ENCODE measurements at places on chromosomes 5 and 9.

- no peak for DNase-seq
These were observed 53.9 kb upstream of the ZNF354A start for GRCh38 chr5:178784391-178784790.

- DNase-seq: no peak
These were observed 524 bp downstream of the CYFIP2 start for GRCh38 chr5:157266286-157267007.

GRCh38 chr5:155943516-155944407 is 383.2 kb upstream of the SGCD start:
- no peak for DNase-seq

- DNase-seq: no peak
These were observed 384.5 kb upstream of the CDH6 start for GRCh38 chr5:30808996-30809395.

DNA sequence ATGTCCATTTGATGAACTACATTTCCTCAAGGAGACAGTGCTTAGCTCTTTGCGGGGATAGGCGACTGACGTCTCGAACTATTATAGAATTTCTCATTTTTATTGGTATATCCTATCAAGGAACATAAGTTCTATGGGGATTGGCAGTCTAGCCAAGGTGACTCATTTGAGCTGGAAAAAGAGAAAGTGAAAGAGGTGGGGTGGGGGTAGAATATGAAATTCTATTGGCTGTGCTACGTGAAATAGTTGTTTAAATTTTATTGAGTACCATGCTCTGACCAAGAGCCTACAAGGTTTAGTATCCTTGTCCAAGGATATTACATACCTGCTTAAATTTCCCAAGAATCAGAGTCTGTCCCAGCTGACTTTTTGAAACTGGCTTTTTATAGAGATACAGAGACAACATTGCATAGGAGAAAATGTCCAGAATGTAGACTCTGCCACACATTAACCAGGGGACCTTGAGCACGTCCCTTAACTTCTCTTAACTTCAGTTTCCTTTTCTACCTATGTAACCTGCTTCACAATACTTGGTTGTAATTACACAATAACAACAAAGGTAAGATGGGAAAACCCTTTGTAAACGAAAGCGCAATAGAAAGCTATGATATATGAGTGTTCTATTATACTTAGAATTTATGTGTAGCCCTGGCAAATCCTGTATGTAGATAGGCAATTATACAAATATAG is 226.4 kb upstream of the WWC1 start:
- DNase-seq: no peak

DNA sequence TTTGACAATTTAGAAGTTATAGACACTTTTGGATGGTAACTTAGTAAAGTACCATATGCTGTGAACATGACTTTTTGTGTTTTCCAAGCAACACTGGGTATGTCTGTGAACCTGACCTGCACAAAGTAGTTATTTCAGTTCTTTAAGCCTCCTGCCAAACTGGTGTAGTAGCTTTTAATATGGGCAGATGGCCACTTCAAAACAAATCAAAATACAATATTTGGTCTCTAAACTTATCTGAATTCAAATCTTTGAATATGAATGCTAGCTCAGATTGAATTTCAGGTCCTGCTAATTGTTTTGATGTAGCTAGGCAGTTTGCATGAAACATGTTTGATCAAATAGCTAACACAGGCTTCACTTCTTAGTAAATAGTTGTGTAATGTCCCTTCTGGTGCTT is 1176.7 kb upstream of the CDH9 start:
- no peak for DNase-seq

- DNase-seq: peak; percentile 50
These were observed 126.4 kb downstream of the RGS3 start for GRCh38 chr9:113589890-113590289.

DNA sequence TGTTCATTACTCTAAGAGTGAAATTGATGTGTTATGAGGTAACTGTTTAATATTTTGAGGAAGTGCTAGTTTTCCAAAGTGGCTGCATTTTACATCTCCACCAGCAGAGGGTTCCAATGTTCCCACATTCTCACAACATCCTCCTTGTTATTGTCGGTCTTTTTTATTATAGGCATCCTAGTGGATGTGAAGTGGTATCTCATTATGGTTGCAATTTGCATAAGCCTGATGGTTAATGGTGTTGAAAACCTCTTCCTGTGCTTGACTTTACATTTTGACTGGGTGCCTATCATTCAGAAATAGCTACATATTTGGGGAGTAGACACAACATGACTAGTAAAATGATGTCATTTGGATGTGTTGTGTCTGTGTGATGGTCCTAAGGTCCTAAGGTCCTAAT is 143.6 kb downstream of the MRPS30 start:
- peak; percentile 52 for DNase-seq

- no peak for DNase-seq
These were observed 6.8 kb upstream of the TIFAB start for GRCh38 chr5:135458921-135459331.

DNA sequence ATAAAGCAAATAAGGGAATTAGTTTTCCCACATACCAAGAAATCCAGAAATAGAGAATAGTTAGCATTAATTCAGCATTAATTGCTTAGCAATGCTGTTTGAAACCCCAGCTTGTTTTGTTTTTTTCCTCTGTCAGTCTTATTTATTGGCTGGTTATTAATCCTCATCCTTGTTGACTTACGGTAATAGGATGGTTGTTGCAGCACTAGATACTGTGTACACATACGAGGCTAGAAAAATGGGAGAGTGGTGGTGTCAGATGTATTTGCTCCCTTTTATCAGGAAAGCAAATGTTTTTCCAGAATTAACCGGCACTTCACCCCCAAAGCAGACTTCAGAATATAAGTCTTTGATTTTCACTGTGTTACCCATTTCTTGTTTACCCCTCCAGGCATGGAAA is 60.4 kb downstream of the ERBIN start:
- no peak for DNase-seq

GRCh38 chr9:2337131-2337530 is 284.5 kb upstream of the VLDLR start:
- DNase-seq: no peak

DNA sequence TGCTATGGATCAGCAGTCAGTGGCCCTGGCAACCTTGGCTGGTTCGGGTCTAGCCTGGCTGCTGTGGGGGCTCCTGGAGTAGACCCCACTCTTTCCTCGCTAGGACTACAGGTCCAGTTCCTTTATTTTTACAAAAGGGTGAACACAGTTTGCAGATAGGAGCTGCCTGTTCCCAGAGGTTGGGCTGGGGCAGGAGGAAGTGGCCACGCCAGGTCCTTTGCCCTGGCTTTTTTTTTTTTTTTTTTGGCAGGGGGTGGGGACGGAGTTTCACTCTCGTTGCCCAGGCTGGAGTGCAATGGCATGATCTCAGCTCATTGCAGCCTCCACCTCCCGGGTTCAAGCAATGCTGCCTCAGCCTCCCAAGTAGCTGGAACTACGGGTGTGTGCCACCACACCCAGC is 7.9 kb downstream of the SLC2A6 start:
- peak; percentile 37 for DNase-seq

DNA sequence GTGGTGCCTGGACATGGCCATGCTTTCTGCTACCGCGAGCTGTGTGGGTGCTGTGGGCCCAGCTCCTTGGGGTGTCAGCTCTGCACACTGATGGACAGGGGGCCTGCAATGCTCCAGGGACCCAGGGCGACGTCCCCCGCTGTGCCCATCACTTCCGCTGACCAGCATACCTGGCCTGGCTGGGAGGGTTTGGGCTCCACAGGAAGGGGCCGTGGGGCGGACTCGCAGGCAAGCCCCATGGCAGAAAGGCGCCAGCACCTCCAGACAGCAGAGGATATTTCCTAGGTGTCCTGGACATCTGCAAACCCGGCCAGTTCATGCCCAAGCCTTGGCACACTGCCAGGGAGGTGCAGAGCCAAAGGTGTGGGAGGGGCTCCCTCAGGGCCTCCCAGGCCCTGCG is 295.8 kb upstream of the IRX4 start:
- DNase-seq: no peak

GRCh38 chr9:114280636-114281472 is 42.0 kb upstream of the ORM1 start:
- no peak for DNase-seq

DNA sequence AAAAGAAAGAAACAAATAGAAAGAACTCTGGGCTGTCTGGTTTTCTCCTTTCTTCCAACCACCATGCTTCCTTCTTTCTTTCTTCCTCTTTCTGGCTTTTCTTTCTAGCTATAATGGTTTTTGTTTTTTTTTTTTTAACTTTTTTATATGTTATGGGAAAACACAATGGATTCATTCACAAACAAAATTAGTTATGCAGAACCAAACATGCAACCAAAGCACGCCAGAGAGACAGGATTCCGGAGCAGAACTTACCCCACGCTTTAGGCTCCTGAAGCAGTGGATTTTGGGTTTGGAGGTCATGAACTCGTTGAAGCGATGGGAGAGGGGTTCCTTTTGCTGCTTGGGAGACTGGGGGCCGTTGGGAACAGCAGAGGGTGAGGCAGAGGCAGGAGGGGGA is 88.3 kb downstream of the USP20 start:
- no peak for DNase-seq

DNA sequence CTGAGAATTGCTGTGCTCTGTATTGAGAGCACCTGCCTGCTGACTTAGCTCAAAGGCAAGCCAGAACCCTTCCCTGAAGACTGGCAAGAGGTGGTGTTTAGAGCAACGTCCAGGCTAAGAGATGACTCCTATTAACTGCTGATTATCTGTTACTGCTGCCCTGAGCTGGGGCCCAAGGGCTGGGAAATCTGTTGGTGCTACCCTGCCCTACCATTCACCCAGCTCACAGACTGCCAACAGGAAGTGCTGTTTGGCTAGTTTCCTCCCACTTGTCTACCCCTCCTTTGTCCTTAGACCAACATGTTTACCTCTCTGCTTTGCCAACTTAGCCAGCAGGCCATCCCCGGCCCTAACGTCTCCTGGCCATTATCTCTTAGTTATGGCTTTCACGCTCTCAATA is 6.9 kb downstream of the RAB24 start:
- no peak for DNase-seq

GRCh38 chr9:27535701-27536118 is 6.1 kb upstream of the MOB3B start:
- DNase-seq: no peak

- DNase-seq: no peak
These were observed 191.2 kb downstream of the ACTL7B start for GRCh38 chr9:108664309-108665255.

- no peak for DNase-seq
These were observed 36.3 kb downstream of the NIPSNAP3B start for GRCh38 chr9:104800068-104800785.

DNA sequence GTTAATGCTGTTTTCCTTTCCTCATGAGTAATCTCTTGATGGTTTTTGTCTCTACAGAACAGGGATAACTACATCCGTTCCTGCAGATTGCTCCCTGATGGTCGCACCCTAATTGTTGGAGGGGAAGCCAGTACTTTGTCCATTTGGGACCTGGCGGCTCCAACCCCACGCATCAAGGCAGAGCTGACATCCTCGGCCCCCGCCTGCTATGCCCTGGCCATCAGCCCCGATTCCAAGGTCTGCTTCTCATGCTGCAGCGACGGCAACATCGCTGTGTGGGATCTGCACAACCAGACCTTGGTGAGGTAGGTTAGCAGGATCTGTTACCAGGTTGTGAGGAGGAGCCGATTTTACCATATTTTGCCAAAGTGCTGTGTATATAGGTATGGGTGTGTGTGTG is 148.2 kb downstream of the TLE4 start:
- DNase-seq: no peak

DNA sequence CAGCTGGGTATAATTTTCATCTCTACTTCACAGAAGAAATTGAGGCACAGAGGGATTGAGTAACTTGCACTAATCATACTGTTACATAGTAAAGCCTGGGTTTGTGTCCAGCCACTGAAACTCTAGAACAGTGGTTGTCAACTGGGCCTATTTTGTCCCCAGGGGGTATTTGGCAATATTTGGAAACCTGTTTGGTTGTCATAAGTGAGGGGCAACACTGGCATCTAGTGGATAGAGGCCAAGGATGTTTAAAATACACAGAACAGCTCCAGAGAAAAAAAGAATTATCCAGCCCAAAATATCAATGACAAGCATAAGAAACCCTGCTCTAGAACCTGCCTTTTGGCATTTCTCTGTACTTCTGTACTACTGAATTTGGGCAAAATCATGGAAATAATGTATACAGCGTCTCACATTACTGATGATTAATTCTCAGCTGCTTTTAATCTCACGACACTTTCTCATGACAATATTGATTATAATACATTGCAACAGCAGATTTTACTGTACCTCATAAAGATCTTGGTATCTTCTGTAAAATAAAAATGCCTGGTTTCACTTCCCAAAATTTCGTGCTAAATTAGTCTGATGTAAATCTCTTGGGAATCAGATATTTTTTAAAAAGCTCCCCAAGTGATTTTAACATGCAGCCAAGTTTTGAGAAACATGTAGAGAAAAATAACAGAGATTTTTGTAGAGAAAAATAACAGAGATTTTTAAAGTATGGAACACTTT is 112.7 kb downstream of the RORB start:
- DNase-seq: no peak

GRCh38 chr5:79464695-79465332 is 49.1 kb downstream of the HOMER1 start:
- peak; percentile 34 for DNase-seq

DNA sequence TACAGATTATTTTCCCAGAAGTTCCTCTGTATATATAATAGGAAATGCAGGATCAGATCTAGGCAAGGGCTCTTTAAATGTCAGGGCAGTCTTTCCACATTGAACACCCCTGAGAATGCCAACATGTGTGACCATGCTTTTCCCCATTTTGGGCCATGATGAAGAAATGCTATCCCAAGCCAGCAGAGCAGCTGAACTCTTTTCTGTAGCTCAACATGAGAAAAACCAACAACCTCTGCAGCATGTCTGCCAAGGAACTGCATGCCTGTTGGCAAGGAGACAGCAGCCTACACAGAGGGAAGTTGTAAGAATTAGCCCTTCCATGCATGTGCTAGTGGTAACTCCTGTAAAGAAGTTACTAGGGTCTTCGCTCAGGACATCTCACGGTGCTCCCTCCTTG is 9.5 kb upstream of the IFNK start:
- DNase-seq: peak; percentile 59

DNA sequence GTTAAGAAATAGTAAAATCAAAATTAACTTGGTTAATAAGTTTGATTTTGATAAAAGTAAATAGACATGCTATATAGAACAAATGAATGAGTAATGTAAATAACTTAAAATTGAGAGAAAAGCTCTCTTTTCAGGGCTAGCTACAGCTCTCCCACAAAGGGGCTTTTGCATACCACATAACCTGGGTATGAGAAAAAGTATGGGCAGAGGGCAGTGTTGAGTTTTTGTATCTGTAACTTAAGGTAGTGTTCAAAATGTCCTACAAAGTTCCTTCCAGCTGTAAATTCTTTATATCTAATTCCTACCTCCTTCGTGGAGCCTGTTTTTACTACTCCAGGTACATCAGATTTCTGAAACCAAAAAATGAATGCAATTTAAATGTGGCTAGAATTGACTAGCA is 18.9 kb upstream of the TTC33 start:
- DNase-seq: no peak

GRCh38 chr5:32543291-32543690 is 42.1 kb upstream of the SUB1 start:
- DNase-seq: no peak

DNA sequence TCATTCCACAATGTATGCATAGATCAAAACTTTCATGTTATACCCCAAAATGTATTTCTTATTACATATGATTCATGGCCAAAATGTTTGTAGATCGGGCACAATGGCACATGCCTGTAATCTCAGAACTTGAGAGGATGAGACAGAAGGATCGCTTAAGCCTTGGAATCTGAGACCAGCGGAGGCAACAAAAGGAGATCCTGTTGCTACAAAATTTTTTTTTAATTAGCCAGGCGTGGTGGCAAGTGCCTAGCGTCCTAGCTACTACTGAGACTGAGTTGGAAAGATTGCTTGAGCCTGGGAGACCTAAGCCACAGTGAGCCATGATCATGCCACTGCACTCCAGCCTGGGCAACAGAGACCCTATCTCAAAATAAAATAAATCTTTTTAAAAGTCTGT is 89.9 kb downstream of the MAPKAP1 start:
- DNase-seq: no peak
